ENCODE measurements at places on chromosomes 7 and 10.

DNA sequence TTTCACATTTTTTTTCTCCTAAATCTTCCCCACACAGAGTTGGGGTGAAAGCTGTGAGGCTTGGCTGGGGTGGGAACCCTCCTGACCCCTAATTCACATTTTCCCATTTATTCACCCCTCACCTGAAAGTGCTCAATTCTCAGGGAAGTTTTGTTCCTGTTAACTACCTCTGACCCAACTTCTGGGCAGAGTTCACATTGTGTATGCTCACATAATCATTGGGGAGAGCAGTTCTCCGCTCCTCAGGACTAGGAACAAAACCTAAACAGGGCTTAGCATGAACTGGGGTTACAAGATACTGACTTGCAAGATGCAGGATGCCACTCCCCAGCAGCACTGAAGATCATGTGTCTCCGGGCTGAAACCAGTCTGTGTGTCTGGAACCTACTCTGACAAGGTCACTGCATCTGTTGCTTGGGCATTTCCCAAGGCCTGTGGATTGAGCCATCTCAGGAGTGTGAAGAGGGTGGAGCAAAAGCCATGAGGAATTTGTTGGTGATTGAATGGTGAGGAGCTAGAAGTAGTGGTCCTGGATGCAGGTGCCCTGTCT is 258.1 kb upstream of the IGFBP3 start:
- no peak for DNase-seq

GRCh38 chr10:22016046-22016705 is 12.6 kb upstream of the DNAJC1 start:
- no peak for DNase-seq

DNA sequence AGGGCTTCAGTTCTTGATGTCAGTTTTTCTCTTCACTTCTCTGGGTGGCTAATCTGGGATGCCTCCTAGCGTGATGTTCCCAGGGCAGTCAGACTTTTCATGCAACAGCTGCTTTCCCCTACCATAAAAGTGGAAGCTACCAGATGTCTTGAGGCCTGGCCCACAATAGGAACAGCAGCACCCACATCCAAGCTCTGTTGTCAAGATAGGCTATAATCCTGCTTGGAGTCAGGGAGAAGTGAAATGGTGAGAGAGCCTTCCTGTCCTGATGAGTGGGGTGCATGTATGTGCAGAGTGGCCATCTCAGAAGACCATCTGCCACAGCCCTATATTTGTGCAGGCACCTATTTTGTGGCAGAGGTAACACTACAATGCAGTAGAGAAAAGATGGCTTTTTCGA is 108.0 kb downstream of the HTR5A start:
- DNase-seq, result no peak

DNA sequence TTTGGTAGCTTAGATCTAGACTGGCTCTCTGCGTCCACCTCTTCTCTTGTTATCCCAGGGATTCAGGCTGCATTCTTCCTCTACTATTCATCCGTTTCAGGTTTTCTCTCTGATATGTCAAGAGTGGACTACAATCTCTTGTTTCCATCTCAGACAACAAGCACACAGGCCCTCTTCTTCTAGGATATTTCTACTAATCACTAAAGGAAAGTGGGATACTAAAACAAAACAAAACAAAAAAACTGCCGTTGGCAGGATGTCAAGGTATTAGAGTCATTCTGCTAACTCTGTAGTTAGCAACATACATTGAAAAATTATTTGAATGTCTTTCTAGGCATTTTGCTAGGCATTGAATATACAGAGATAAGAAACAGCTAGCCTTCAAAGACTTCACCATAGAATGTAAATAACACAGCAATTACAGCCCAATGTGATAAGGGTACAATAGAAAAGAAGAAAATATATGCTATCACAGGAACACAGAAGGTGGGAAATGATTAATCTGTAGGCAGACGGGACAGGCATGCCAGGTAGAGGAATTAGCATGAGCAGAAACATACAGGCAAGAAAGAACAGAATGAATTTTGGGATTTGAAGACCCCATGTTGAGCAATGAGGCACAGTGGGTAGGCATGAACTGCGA is 210.5 kb downstream of the CSTF2T start:
- DNase-seq, result no peak

GRCh38 chr10:15426558-15426957 is 55.5 kb upstream of the FAM171A1 start:
- DNase-seq, result no peak

Measured in effector memory CD8-positive, alpha-beta T cell (primary cell).